Pancreas (tissue), 10 donors: ENCODE measurements at places on chromosomes 4 and X. TPM values are rescaled to one million over a fixed set of nuclear protein-coding genes. Genes with fewer than 3 reads are reported as not detected.

TMSB15B gene
- total RNA-seq: 0.81 TPM

ZNF157 gene
- total RNA-seq: not detected

DUSP21 gene
- not detected for total RNA-seq

PCDH11X gene
- not detected for total RNA-seq

HSFX1 gene
- total RNA-seq: 1.2 TPM

P2RY10 gene
- 0.12 TPM for total RNA-seq

TAF7L gene
- total RNA-seq: not detected

BMX gene
- 0.64 TPM for total RNA-seq

HS3ST1 gene
- 0.32 TPM for total RNA-seq

SASH3 gene
- total RNA-seq: 8.5 TPM

NPY2R gene
- not detected for total RNA-seq
